ENCODE measurements at places on chromosomes 11 and 22. TPM values are rescaled to one million over a fixed set of nuclear protein-coding genes. Genes with fewer than 3 reads are reported as not detected.

Gene MS4A3
- not detected for total RNA-seq

Gene OR10G6
- total RNA-seq: not detected

- H3K4me3 ChIP-seq: no peak overlapping the region
- DNase-seq: no peak
- no peaks in the 10 kb centered on the region for H3K27me3 ChIP-seq
- no peaks in the 10 kb centered on the region for H3K4me1 ChIP-seq
- H3K27ac ChIP-seq: no peak overlapping the region
Observed at GRCh38 chr22:38481162-38481870, 13.4 kb downstream of the KDELR3 start.

DNA sequence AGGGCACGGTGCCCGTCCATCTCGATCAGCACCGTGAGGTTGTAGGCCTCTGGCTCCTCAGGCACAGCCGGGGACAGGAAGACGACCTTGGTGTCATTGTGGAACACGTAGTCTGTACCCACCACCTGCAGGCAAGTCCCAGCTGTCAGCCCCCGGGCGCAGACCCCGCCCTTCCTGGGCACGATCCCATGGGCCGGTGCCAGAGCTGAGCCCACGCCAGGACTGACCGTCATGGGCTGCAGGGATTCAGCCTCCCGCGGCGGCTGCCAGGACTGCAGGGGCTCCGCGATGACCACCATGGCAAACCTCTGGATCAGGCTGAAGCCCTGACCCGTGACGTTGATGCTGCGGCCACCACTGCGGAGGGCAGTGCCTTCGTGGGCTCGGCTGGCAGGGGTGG, 11.8 kb upstream of the MAPK11 start:
- H3K27ac ChIP-seq: no peak overlapping the region
- no peaks in the 10 kb centered on the region for H3K36me3 ChIP-seq
- no peak overlapping the region for H3K4me3 ChIP-seq
- no peaks in the 10 kb centered on the region for H3K27me3 ChIP-seq

DNA sequence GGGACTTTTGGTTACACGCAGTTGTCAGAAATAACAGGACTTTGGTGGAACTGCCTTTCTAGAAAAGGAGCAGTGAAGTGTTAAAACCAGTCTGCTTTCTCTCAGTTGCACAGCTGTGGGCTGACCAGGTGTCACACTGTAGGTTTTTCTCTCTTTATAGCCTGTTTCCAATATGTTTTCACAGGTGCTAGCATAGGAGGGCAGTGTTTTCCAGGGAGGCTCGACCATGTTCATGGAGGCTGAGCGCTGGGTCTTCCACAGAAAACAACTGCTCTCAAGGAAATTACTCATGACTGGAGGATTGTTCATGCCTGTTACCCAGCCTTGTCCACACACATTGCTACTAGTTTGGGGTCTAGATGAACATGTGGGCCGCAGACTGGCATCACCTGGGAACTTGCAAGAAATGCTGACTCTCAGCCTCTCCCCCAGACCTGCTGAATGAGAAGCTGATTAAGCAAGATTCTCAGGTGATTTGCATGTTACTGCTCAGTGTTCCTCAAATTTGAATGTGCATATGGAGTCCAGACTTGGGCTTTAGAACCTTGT, 157.7 kb downstream of the MAML2 start:
- H3K36me3 ChIP-seq: no peaks in the 10 kb centered on the region
- peak; percentile 52 for DNase-seq
- no peaks in the 10 kb centered on the region for H3K27me3 ChIP-seq
- H3K4me3 ChIP-seq: no peak overlapping the region
- H3K27ac ChIP-seq: peak overlapping the region; percentile 60

DNA sequence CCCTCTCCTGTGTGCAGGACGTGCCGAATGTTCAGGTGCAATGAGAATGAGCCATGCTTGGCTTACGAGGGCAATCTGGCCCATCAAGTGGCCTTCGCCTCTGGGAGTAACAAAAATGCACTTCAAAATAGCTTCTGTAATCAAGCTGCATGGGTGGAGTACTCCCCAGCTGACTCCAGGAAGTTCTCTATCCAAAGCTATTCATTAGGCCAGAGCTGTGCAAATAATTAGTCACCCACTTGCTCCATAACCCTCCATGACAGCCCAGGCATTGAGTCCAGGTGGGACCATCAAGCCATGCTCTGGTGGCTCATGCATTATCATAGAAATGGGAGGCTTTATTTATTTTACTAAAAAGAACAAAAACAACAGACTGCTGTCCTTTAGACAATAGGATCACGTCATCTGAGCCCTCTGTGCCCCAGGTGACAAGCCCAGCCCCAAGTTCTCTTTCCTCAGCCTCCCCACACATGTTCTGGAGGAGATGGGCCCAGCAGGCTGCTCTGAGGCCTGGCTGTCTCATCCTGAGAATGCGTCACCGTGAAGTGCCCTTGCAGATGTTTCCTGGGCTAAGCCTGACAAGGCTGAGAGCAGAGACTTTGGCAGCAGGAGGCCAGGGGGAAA, 244.7 kb downstream of the ETS1 start:
- DNase-seq: peak; percentile 58
- no peak overlapping the region for H3K27ac ChIP-seq
- H3K4me1 ChIP-seq: peaks cover 31% of the 10 kb centered on the region
- no peaks in the 10 kb centered on the region for H3K36me3 ChIP-seq

Gene CBL
- 35.2 TPM for total RNA-seq
